Stimulated activated CD4-positive, alpha-beta T cell treated with anti-CD3 and anti-CD28 coated beads, Interleukin-1b, Interleukin-23, amount 100 ng/mL, for 4 hours (primary cell): ENCODE measurements at places on chromosomes 11 and 22.

- DNase-seq, result no peak
Observed at GRCh38 chr11:129658526-129658867, 157.2 kb upstream of the TMEM45B start.

DNA sequence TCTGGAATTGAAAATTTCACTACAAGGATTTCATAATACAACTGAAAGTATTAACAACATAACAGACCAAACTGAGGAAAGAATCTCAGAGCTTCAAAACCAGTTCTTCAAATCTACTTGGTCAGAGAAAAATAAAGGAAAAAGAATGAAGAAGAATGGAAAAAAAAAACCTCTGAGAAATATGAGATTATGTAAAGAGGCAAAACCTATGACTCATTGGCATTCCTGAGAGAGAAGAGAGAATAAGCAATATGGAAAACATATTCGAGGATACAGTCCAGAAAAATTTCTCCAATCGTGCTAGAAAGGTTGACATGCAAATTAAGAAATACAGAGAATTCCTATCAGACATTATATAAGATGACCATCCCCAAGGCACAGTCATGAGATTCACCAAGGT, 23.4 kb upstream of the GPR83 start:
- DNase-seq, result no peak

DNA sequence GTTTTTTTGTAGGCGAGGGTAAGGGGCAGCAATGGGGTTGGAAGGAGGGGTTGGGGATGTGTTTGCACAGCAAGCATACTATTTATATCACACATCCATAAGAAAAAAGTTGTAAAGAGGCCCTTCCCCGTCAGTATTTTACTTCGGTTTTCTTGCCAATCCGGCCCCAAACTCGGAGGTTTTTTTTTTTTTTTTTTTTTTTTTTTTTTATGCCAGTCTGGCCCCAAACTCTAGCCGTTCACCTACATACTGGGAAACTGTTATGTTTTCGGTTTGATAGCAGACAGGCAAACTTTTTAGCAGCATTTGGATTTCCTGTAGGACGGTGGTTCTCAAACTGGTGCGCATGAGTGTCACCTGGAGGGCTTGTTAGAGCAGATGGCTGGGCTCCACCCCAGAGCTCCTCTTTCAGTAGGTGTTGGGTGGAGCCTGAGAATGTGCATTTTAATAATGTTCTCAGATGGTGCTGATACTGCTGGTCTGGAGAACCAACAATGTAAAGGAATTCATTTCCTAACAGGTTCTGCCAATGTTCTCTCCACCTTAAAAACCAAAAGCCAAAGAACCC, 76.5 kb upstream of the ZBED5 start:
- no peak for DNase-seq

DNA sequence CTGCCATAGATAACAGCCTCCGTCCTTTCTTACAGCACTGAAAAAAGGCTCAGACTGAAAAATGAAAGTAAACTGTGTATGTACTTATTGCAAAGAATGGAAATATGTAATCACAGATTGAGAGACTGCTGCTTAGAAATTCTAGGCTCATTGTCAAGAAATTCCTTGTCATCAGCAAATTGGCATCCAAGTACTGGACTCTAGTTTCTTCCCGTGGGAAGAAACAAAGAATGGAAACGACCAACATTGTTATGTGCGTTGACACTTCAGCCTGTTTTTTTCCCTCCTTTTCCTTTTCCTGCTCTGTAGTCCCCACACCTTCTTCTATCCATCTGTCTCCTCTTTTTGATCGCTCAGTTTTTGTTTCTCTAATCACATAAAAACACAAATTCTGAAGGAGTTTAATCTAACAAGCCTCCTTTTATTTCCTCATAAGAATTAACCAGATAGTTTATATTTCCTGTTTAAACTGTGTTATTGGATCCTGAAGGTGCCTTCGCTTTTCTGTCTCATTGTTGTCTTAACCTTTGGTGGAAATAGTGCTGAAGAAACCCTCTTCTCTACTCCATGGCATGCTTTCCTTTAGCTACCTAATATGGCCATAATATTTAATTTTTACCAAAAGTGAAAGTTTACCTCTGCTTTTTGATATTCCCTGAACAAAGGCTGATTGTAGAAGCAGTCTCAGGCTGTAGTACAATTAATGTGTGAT, 20.0 kb upstream of the CASP12 start:
- no peak for DNase-seq

GRCh38 chr11:120994091-120994859, 29.6 kb upstream of the TBCEL start:
- no peak for DNase-seq

DNA sequence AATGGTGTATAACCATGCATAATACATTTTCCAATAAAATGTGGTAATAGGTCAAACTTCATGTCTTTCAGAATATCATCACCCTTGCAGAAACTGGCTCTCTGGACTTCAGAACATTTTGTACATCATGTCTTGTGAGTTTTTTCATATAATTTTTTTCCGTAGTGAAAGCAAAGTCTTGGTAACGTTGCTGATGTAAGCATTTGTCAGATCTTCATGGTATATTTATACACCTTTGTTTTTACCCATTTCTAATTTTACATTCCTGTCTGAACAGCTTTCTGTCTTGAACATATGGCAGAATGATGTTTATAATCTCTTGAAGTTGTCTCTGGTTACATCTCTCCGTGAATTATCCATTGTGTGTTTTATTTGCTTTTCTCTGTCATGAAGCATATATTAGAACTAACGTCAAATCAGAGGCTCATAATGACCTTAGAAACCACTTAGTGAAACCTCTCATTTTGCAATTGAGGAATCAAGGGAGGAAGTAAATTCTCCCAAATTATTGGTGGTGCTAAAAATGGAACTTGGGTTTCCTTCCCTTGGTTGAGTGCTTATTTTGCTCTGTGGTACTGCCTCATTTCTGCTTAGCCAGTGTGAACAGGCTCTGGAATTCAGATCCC, 37.4 kb downstream of the CSRP3 start:
- no peak for DNase-seq

- no peak for DNase-seq
Observed at GRCh38 chr11:12981676-12982522, 27.2 kb upstream of the RASSF10 start.

DNA sequence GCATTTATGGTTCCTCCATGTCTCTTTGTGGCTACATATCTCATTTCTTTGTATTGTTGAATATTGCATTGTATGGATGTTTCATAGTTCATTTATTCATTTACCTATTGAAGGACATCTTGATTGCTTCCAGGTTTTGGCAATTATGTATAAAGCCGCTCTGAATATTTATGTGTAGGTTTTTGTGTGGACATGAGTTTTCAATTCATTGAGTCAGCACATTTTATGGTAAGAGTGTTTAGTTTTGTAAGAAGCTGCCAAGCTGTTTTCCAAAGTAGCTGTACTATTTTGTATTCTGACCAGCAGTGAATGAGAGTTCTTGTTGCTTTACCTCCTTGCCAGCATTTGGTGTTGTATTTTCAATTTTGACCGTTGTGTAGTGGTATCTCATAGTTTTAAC, 39.2 kb downstream of the KDM2A start:
- DNase-seq, result no peak

DNA sequence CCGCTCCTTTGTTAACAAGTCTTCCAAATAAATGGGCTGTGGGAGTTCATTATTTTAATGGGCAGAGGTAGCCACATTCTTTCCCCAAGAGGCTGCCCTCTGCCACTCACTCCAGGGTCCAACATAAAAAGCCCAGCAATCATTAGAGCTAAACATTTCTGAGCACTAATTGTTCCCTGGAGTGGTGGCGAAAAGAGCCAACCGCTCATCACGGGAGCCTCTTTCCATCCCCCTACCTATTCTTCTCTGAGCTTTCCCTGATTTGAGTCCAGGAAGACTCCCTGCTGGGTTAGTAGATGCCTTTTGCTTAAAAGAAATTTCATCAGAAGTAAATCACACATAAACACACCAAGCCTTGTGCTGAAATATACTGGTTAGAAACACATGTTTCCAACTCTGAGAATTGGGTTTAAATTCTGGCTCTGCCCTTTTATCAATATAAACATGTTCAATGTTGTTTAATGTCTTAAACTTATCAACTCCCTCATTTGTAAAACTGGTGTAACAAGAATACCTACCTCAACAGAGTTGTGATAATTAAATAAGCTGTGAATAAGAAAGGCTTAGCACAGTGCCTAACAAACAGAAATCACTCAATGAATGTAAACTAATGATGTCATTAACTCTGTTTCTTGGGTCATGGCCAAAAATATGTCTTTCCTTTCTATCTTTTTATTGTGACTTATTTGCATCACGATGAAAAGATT, at the start of gene OR5A2:
Gene OR5A2, minus strand, starts transcription at position 53 of the 707 bp plus-strand sequence. CDS start 3,460 bp downstream, outside the sequence.
- DNase-seq, result no peak

GRCh38 chr22:22037740-22038139, 55.2 kb upstream of the TOP3B start:
- DNase-seq, result no peak

DNA sequence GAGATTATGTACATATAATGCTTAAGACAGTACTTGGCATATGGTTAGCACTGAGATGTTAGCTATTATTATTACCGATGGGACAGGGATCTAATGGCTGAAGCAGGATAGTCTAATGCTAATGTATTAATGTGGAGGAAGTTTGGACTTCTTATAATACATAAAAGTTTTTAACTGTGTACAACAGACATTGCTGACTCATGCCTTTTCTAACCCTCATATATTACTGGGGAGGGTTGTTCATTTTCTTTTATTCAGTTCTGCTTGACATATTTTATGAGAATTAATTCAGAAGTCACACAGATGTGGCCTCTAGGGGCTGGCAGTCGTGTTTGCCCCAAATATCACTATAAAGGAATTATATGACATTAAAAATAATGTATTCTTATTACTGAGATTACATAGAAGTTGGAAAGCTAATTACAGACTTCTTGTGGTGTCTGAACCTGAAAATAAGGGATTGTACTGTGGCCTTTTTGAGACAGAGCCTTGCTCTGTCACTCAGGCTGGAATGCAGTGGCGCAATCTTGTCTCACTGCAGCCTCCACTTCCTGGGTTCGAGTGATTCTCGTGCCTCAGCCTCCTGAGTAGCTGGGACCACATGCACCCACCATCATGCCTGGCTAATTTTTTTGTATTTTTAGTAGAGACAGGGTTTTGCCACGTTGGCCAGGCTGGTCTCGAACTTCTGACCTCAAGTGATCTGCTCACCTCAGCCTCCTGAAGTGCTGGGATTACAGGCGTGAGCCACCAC, 10.1 kb downstream of the CCDC90B start:
- DNase-seq, result no peak

DNA sequence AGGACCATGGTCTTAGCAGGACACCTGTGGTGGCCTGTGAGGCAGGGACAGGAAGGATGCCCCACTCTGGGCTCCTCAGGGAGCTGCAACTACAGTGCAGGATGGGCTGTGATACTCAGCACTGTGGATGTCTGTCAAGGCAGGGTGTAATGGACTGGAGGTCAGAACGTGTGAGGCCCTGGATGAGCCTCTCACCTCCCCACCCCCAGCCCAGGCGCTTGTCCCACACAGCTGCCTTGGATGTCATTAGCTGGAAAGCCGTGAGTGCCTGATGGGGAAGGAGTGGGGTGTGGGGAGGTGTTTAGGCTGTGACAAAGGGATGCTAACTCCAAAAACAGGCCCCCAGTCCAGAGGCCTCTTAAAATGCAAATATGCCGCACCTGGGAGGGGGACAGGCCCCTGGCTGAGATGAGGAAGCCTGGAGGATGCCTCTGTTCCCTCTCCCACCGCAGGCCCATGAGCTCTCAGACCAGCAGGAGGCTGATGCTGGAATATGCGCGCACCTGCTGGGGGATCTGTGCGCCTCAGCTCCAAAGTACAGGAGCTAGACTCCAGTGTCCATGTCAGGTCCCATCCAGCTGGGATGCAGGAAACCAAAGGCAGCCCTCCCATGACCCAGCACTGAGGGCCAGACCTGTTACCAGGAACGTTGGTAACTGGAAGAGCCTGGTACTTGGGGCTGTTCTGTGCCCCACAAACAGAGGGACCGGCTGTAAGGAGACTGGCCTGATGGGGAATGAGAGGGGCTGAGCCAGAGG, 25.1 kb downstream of the RSPH14 start:
- DNase-seq, result no peak

- no peak for DNase-seq
Observed at GRCh38 chr22:46478083-46478551, 59.3 kb downstream of the CELSR1 start.
